ENCODE measurements at places on chromosomes 13 and 19.
A peak's percentile ranks its signal among the peaks of the same experiment; 100 is the strongest.

DNA sequence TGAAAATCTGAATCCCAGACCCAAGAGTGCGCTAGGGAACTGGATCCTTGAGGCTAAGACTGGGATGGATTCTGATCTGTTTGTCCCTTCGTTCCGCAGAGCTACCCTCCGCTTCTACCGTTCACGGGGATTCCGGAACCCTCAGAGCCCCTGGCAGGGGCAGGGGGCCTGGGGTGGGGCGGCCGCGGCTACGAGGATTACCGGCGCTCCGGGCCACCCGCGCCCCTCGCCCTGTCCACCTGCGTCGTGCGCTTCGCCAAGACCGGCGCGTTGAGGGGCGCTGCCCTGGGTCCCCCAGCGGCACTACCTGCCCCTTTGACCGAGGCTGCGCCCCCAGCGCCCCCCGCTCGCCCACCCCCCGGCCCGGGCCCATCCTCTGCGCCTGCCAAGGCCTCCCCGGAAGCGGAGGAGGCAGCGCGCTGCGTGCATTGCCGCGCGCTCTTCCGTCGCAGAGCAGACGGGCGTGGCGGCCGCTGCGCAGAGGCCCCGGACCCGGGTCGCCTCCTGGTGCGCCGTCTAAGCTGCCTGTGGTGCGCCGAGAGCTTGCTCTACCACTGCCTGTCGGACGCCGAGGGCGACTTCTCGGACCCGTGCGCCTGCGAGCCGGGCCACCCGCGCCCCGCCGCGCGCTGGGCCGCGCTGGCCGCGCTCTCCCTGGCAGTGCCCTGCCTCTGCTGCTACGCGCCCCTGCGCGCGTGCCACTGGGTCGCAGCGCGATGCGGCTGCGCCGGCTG lies 7.1 kb downstream of the SPRED3 start:
- DNase-seq, result no peak

DNA sequence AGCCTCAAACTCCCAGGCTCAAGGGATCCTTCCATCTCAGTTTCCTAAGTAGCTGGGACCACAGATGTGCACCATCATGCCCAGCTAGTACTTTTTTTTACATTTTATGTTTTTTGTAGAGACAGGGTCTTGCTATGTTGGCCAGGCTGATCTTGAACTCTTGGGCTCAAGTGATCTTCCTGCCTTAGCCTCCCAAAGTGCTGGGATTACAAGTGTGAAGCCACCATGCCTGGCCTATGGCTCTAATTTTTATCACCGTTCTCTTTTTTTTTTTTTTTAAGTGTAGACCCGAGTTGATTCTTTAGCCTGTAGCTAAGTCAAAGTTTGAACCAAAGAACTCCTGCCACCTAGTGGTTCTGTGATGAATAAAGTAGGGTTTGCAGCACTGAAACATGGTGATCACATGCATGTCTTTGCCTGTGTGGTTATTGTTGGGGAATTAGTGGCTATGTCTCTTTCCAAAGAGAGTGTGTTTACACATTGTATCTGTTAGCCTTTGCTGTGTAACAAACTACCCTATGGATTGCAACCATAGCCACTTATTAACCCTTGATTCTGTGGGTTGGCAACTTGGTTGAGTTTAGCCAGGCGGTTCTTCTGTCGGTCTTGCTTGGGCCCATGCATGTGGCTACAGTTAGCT lies 11.6 kb downstream of the NFILZ start:
- DNase-seq, result peak; percentile 44

DNA sequence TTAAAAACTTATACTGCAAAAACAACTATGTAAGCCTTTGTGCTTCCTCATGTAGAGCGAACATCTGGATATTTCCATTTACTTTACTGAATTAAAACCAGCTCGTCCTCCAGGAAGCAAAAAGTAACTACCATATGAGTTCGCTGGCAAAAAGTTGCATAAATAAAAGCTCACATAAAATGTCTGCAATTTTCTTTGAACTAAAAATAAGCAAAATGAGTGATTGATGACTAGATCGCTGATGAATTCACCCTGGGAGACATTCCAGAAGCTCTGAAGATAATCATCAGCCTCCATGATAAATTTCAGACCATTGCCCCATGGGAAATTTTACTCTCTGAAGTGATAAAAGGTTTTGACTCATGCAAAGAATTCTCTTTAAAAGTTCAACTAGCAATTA lies 67.3 kb upstream of the SACS start:
- no peak for DNase-seq

DNA sequence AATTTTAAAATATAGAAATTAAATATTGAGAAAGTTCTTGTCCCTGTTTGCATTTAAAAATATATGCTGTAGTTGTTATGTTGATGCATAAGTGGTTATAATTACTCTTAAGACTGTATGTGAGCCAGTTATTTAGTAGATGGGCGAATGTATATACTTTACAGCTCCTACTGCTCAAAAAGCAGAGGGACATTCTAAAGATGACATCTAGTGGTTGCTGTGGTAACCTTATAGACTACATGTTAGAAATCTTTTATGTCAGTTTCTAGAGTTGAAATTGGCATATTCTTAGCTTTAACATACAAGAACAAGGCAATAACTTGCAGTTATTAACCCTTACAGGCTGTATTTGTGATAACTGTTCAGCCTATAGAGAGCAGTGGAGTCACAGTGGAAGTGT lies 160.5 kb downstream of the OLFM4 start:
- DNase-seq, result no peak

- DNase-seq, result no peak
Observed at GRCh38 chr13:73704587-73704986, 429.6 kb downstream of the KLF12 start.

GRCh38 chr19:50668879-50669278 lies 19.6 kb downstream of the C19orf81 start:
- no peak for DNase-seq

- DNase-seq, result no peak
Observed at GRCh38 chr13:34567597-34567996, 374.5 kb upstream of the NBEA start.

- no peak for DNase-seq
Observed at GRCh38 chr19:23366437-23366836, 28.8 kb downstream of the ZNF91 start.

GRCh38 chr19:17357724-17358123 lies 19.4 kb downstream of the PLVAP start:
- DNase-seq, result no peak

- DNase-seq, result peak; percentile 44
Observed at GRCh38 chr13:100694722-100695508, 20.3 kb upstream of the TMTC4 start.

Data from endothelial cell of umbilical vein (primary cell).